ENCODE measurements at places on chromosomes 11 and 22. TPM values are rescaled to one million over a fixed set of nuclear protein-coding genes. Genes with fewer than 3 reads are reported as not detected.
A peak's percentile ranks its signal among the peaks of the same experiment; 100 is the strongest.

DNA sequence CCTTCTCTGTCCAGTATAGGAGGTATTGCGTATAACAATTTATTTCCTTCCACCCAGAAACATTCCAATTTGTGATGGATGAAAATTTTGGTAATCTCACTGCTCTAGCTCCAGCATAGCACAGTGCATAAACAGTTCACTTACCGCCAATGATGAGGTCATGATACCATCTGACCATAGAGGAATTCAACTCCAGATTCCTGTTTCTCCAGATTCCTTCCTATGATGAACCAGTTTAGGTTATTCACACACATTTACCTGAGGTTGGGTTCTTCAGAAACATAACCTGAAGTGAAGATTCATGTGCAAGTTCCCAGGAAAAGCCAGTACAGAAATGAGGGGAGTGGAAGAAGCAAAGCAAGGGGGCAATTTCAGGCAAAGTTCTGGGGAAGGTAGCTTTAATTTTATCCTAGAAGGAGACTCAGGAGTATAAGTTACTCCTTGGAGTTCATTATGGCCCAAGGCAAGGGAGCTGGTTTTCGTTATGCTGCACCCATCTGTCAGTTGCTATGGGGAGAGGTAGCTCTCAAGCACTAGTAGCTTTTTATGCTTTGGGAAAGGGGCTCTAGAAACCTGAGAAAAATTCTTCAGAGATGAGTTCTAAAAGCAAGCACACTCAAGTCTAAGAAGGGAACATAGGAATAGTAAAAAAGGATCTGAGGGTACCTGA, 121.6 kb downstream of the CASP12 start:
- DNase-seq = no peak

Gene OR51E2
- not detected for total RNA-seq

Gene OR5P2
- 13.0 TPM for total RNA-seq

DNA sequence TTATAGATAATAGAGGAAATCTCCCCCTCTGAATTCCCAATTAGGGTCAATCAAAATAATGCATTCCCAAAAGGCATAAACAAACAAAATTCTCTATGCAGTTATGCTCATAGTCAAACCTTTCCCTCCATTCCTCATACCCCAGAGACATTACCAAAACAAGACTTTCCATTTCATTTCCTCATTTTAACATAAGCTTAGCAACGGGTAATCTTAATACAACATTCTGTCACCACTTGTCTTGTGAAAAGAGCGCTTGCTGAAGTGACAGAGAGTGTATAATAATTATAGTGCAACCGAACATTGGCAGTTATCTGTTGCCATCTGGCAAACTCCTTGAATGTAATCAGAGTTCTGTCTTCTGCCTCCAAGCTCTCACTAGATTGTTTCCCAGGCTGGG, 1.2 kb upstream of the SLN start:
- no peak for DNase-seq

- no peak for DNase-seq
Observed at GRCh38 chr11:17457396-17458173, 19.1 kb downstream of the ABCC8 start.

DNA sequence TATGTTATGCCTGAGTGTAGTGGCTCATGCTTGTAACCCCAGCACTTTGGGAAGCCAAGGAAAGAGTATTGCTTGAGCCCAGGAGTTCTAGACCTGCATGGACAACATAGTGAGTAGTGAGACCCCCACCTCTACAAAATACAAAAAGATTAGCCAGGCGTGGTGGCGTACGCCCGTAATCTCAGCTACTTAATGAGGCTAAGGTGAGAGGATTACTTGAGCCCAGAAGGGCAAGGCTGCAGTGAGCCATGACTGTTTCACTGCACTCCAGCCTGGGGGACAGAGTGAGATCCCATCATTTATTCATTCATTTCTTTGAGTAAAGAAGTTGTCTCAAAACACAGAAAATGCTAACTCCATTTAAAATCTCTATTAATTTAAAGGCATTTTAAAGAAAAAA, 1061.6 kb downstream of the JRKL start:
- DNase-seq = no peak

- DNase-seq = no peak
Observed at GRCh38 chr22:39706376-39707140, 136.0 kb downstream of the CACNA1I start.

DNA sequence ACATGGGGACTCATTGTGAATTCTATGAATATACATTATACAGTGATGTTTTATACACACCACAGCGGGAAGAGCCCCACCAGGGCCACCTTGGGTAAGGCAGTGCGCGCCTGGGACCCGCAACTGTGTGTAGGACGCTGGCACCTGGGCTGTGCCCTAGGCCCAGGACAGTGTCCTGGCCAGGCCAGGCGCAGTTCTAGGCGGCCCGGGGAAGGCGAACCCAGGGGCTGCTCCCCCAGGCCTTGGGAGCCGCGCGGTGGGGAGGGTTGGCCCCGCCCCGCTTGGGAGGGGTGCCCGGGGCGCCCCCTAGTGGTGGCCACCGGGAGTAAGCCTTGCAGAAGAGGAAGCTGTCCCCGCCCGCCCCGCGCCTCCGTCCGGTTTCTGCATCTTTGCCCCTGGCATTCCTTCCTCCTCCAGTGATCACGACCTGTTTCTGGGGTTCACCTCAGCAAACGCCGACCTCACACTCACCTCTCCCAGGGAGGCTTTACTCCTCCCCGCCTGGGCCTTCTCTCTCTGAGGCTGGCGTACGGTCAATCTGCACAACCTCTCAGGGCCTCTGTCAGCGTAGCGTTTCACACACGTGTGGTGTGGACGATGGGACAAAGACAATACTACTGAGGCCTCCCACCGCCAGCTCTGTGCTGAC, 9.5 kb upstream of the EHD1 start:
- DNase-seq = peak; percentile 54

Gene FOLR2
- 5.2 TPM for total RNA-seq

DNA sequence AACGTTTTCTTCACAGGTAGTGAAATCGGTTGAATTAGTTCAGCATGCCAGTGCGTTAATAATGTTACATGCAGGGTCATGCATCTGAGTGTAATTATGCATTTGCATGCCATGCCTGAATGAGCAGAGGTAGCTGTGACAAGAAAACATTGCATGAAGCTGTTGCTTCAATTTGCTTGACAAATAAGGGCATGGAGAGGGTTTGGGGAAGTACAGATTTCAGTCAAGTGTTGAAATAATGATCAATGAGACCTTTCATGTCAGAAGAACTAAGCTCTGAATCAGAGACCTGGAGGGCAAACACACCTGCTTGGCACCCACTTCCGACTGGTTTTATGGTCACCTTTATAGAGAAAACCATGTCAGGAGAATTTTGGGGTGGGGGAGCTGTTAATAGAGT, 221.4 kb downstream of the DBX1 start:
- DNase-seq = no peak

DNA sequence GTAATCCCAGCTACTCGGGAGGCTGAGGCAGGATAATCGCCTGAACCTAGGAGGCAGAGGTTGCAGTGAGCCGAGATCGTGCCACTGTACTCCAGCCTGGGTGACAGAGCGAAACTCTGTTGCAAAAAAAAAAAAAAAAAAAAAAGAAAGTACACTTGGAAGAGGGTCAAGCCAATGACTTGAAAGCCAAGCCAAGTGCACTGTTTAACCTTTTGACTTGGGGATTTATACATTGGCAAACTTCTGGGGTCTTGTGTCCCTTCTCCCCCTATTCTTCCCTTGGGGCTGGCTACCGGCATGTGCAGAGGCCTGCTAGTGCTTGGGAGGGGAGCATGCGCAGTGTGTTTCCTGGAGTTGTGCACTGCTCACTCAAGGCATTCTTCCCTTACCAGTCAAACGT, 14.3 kb upstream of the THRSP start:
- DNase-seq = no peak

- DNase-seq = no peak
Observed at GRCh38 chr11:12363373-12363772, 14.0 kb upstream of the PARVA start.

All from breast epithelium (tissue), 4 donors.